ENCODE measurements at places on chromosomes 2 and 18. TPM values are rescaled to one million over a fixed set of nuclear protein-coding genes. Genes with fewer than 3 reads are reported as not detected.

The SFTPB gene
- total RNA-seq = not detected

The C2orf80 gene
- not detected for total RNA-seq

The GPC1 gene
- total RNA-seq = 75.1 TPM

The ESCO1 gene
- 18.3 TPM for total RNA-seq

The SUMO1 gene
- total RNA-seq = 94.6 TPM

The CHRND gene
- 0.09 TPM for total RNA-seq

The ASAP2 gene
- 12.8 TPM for total RNA-seq

The UPP2 gene
- not detected for total RNA-seq

The PREPL gene
- total RNA-seq = 30.7 TPM

The UGT1A8 gene
- not detected for total RNA-seq

The MARCHF7 gene
- 155 TPM for total RNA-seq
